Activated CD4-positive, alpha-beta T cell treated with anti-CD3 and anti-CD28 coated beads, Interleukin-2, amount 50 U/mL, for 24 hours (primary cell): ENCODE measurements at places on chromosomes 13 and 19.

GRCh38 chr13:113654591-113655345 is 3.2 kb downstream of the ATP4B start:
- no peak for DNase-seq

DNA sequence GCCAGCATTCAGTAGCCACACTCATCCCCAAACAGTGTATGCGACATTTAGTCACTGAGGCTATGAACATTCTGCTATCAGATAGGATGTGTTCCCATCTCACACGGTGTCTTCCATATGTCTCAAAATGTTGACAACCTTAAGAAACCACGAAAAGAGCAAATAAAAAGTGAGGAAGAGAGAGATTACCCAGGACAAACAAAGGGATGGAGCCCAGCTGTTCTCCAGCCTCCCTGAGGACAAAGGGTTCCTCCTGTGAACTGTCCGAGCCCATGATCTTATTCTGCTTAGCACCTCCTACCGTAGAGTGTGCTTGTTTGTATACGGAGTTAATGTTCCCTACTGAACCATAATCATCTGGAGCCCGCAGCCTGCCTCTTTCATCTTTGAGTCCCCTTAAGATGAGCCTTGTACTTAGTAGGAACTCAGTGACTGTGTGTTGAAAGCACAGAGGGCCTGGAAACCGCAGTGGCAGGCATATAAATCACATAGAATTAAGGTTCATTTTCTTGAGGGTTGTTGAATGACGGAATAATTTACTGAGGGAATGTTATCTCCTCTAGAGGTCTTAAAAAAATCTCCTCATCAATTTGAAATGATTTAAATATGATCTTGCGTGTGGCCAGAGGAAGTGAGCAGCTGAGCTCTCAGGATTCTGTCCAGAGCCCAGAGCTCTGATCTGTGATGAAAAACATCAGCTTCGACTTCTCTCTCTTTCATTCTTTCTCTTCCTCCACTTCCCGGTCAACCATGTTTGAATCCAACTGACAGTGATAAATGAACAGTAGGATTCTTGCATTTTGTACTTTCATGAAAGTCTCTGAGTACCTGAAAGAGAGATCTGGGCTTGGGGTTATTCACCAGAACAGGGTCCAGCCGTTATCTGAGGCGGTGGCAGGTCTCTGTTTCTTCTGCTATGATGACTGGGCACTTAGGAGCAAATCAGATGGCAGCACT is 200.5 kb downstream of the KLF5 start:
- no peak for DNase-seq

DNA sequence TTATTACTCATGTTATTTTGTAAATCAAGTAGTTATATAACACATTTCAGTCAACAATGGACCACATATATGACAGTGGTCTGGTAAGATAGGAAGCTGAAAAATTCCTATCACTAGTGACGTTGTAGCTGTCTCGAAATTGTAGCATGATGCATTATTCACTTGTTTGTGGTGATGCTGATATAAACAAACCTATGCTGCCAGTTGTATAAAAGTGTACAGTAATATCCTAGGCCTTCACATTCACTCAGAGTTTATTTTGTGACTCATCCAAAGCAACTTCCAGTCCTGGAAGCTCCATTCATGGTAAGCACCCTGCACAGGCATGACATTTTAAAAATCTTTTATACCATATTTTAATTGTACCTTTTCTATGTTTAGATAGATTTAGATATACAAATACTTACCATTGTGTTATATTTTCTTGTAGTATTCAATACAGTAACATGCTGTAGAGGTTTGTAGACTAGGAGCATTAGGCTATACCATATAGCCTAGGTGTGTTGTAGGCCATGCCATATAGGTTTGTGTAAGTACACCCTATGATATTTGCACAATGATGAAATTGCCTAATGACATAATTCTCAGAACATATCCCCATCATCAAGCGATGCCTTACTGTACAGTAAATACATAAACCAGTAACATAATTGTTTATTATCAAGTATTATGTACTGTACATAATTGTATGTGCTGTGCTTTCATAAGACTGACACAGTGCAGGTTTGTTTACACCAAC is 49.3 kb downstream of the IFT88 start:
- no peak for DNase-seq

DNA sequence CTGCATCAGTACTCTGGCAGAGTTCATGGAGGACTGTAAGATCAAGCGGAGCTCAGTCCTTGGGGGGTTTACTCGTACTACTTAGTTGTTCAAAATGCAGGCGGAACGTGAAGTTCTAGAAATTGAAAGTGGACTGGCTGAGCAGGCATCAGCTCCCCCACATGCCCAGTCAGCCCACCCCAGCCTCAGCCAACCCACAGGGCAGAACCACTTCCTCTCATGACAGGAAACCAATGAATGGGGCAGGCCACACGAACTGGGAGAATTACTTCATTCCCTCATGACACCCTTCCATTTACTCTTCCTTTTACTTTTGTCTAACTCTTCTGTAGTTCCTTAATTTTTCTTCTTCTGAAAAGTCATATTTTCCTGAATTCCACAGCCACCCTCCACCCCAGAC is 71.9 kb downstream of the FLT1 start:
- DNase-seq: no peak

DNA sequence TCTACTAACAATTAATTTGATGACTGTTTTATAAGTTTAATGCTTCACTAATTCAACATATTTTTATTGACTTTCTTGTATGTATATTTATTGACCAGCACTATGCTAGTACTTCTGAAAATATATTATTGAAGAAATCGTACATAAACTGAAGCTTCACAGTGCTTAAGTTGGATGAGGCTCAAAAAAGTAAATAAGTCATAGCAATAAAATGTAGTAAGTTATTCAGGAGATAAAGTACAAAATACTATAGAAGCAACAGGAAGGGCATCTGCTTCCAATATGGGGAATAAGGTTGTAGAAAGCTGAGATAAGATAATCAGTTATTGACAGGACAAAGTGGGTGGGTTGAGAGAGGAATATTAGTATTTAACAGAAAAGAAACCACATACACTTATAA is 944.9 kb upstream of the MIR17HG start:
- no peak for DNase-seq

GRCh38 chr13:75704927-75705288 is 68.8 kb downstream of the LMO7 start:
- DNase-seq: no peak

GRCh38 chr19:48818234-48818820 is 7.5 kb upstream of the BCAT2 start:
- DNase-seq: no peak

- no peak for DNase-seq
These were observed 235.5 kb downstream of the GPC6 start for GRCh38 chr13:93462151-93462550.

- no peak for DNase-seq
These were observed 4.7 kb upstream of the ZNF606 start for GRCh38 chr19:58007285-58007684.

DNA sequence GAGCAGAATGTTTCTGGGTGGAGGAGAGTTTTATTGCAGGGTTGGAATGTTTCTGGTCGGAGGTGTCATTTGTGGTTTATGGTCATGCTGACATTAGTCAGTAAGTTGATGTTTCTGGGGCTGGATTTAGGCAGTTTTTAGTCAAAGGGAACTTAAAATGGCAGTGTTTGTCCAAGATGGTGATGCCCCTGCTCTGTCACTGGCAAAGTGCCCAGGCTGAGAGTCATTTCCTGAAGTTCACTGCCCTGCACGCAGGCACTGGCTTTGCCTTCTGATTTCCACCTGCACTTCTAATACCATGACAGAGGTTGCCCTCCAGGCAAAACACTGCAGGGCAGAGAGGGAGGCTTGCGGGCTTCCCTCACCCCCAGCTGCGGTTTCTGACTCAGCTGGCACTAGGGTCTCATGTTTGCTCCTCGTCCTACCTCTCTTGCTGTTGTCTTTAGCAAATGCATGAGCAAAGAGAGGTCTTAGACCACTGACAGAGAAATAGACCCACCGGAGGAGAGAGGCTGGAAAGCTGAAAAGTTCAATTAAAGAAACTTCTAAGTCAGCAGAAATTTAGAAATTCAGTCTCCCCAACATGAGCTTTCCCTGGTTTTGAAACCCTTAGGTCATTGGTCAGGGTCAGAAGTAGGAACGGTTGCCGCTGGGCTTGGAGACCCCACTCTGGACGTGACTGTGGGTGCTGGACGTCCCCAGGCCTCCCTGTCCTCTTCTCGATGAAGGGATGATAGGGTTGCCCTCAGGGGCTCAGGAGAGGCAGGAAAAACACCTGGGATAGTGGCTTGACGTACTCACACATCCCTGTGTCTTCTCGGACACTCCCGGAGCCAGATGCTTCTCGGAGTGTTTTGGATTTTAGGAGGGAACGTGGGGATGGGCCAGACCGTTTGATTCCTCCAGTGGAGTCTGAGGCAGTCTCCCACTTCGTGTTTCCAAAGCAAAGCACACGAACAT is 26.3 kb downstream of the TMEM255B start:
- no peak for DNase-seq

DNA sequence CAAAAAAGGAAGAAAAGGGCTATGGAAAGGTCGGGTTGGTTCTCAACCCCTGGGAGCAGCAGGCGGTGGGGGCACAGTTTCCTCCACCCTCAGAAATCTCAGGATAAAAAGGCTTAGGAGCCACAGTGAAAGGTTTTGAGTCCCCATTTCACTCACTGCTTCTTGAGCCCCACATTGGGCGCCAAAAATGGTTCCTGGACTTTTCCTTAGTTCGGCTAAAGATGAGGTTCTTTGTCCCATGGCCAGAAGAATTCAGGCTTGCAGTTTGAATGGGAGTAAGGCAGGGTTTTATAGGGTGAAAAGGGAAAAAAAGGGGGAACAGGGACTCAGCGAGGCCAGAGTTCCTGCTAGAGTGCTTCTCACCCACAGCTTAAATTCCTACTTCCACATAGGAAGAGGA is 179.5 kb downstream of the GGACT start:
- DNase-seq: no peak
